ENCODE measurements at places on chromosomes 2 and 18.

DNA sequence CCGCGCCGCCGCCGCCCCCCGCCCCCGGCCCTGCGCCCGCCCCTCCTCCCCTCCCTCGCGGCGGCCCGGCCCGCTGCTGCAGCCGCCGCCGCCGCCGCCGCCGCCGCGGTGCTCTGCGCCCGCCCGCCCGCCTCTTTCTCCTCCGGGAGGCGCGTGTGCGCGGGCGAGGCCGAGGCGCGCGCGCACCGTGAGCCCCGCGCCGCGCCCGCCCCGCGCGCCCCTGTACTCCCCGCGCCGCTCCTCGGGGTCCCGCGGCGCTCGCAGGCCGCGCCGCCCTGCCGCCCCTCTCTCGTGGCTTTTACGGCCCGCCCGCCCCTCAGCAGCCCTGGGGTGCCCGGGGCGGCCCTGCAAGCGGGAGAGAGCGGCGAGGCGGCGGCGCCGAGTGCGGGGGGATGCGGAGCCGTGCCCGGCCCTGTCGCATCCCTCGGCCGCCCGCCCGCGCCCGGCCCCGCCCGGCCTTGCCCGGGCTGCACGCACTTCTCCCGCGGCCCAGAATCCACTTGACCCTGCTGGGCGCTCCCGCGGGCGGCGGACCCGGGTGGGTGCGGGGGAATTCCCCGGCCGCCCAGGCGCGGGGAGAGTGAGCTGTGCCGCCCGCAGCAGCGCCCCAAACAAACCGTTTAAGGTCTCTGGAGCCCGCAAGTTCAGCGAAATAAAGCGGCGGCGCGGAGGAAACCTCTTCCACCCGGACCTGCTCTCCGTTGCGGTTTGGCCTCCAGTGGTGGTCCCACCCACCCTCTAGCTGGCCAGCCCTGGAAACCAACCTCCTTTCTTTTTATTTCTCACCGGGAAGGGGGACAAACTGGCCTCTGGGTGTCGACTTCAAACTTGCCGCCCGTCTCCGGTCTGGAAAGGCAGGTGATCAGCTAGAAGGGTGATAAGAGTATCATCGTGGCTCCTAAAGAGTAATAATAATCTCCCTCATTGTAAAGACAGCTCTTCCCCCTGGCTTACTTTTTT is 37.4 kb downstream of the AFF3 start:
- DNase-seq = no peak

- no peak for DNase-seq
Measured at GRCh38 chr2:73944714-73945113, 18.0 kb downstream of the DGUOK start.

DNA sequence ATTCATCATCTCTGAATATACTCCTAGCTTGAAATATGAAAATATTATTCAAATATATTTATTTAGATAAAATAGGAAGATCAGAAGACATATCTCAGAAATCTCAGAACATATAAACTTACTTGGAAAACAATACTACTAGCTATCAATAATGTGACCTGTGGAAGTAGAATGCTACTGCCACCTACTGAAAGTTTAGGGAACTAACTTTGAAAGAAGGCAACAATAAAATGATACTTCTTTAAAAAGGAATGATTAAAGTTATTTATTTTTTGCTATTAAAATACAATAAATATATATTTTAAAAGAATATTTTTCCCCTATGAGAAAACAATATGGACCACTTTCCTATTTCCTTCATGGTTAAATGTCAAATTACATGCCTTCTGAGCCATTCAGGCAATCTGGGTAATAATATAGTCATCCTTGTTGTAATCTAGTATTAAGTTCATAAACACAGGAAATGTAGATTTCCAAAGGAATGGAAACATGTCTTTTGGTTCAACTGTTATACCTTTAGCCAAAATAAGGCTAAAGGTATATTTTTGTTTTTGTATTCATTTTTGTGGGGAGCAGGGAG is 26.0 kb downstream of the ACADL start:
- DNase-seq = no peak

GRCh38 chr2:56889738-56890137 is 705.9 kb downstream of the CCDC85A start:
- DNase-seq = no peak

DNA sequence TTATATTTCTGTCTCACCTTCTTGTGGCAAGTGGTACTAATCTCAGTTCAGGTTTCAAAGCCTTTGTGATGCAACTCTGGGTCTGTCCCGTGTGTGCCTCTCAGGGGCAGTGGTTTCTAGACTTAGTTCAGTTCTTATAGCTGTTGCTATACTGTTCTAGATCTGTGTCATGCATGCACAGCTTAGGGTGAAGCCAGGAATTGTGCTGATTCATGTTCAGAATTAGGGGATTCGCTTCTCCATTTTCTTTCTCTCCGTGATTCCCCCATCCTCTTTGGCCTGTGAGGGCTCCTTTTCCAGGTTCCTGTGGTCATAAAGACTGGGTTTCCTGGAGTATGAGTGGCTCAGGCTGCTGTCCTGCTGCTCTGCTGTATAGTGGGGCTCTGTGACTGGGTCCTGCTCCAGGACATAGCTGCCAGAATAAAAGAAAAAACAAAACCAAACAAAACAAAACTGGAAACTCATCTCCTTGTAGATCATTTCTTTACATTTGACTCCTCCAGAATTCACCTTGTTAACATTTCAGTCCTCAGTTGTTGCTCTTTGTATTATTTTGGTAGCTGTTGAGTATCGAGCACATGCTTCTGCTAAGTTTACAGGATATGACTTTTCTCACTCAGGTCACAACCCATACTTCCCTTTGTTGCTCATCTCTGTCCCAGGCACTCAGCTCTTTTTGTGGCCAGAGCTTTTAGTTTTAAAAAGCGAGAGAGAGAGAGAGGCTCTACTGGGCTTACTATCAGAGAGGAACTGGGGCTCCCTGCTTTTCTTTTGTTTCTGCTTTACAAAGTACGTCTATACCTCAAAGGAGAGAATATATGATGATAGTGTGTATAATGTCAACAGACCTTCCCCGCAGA is 34.2 kb downstream of the CERS6 start:
- peak; percentile 81 for DNase-seq

- no peak for DNase-seq
Measured at GRCh38 chr18:40980171-40980570, 974.9 kb upstream of the PIK3C3 start.

GRCh38 chr2:16104315-16104948 is 164.1 kb downstream of the MYCN start:
- DNase-seq = no peak

DNA sequence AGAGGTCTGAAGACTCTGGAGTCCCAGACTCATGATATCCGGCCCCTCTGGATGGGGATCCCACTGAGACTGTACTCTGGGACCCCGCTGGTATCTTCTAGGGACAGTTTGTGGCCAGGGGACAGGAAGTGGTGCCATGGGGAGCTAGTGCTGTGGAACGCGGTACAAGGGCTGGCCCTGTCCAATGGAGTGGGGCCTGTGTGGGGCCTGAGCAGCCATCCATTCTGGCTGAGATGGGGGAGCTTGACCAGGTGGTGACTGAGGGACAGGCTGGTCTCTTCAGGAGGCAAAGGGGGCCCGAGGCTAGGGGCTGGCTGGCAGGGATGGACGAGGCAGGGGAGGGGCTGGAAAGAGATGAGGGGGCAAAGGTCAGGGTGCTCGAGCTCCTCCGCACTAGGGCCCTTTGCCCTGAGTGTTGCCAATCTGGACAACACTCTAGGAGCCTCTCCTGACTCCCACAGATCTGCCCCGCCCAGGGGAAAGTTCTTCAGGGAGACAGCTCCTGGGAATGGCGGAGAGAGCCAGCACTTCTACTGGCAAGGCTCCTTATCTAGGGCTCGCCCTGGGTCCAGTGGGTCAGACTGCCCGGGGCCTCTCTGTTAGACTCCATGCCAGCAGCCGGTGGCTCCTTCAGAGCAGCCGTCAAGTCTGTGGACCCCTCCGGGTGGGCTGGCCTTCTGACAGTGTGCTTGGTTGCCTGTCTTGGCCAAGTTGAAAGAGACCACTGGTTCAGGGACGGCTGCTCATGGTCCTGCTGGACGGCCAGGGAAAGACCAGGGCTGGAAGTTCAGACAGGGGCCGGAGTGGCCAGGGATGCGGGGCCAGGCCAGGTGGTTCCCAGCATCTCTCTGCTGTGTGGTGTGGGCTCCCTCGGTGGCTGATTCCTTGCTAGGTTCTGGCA is 12.3 kb downstream of the MALL start:
- DNase-seq = no peak

GRCh38 chr2:226050822-226051221 is 651.3 kb downstream of the NYAP2 start:
- DNase-seq = no peak
